Bronchus fibroblast of lung (primary cell): ENCODE measurements at places on chromosomes 1 and 21. TPM values are rescaled to one million over a fixed set of nuclear protein-coding genes. Genes with fewer than 3 reads are reported as not detected.

Gene NPHS2
- total RNA-seq: not detected in 2 replicates

Gene TSTD1
- total RNA-seq: 4.2 and 4.6 TPM in 2 replicates

Gene DCST1
- not detected in 2 replicates for total RNA-seq

Gene ZBED6
- total RNA-seq: 4.3 and 5.0 TPM in 2 replicates

Gene ADAM30
- not detected in 2 replicates for total RNA-seq

Gene S100A7A
- total RNA-seq: not detected in 2 replicates

Gene SMYD2
- total RNA-seq: 32.0 and 39.7 TPM in 2 replicates

Gene FCRL4
- not detected in 2 replicates for total RNA-seq

Gene WNT9A
- total RNA-seq: 0.30 and 0.50 TPM in 2 replicates
